NCI-H2029 (cell line): ENCODE measurements at places on chromosomes 11 and 22.
A peak's percentile ranks its signal among the peaks of the same experiment; 100 is the strongest.

DNA sequence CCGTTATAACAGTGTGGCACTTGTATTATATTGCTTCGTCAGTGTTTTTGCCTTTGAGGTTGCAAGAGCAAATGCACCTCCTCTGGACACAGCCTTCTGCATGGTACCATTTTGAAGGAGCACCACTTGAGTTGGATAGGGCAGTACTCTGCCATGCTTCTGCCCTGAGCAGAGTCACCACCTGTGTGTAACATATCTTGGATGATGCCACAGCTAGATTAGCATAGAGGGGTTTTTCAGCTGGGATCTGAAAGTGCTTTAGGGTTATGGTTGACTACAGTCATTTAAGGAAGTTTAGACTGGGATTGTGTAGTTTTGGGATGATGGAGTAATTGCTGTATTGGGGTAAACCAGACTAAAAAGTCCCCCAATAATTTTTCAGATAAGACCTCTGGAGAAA is 78.8 kb downstream of the PPP6R3 start:
- no peak for DNase-seq

DNA sequence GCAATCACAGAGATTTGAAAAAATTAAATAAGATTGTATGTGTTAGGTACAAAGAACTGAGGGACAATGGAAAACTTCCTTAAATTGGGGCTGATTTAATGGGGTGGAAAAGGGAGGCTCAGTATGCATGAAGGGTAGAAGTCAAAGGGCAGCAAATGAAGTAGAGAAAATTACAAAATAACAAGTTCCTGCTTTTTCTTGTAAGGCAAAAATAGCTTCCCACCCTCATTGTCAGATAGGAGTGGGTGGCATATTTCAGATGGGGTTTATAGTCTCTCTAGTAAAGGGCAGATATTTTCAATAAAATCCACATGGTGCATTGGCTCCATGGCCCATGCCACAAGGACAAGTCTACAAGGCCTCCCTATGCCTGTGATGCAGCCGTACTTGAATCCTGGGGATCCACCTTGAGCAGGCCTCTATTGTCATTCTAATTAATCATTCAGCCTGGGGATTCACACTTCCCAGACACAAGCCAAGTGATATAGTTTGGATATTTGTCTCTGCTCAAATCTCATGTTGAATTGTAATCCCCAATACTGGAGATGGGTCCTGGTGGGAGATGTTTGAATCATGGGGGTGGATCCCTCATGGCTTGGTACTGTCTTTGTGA is 36.7 kb upstream of the SESN3 start:
- DNase-seq = no peak

- DNase-seq = no peak
Observed at GRCh38 chr11:106276859-106277436, 199.5 kb downstream of the AASDHPPT start.

GRCh38 chr11:63793161-63793560 is 20.1 kb upstream of the SPINDOC start:
- DNase-seq = no peak

DNA sequence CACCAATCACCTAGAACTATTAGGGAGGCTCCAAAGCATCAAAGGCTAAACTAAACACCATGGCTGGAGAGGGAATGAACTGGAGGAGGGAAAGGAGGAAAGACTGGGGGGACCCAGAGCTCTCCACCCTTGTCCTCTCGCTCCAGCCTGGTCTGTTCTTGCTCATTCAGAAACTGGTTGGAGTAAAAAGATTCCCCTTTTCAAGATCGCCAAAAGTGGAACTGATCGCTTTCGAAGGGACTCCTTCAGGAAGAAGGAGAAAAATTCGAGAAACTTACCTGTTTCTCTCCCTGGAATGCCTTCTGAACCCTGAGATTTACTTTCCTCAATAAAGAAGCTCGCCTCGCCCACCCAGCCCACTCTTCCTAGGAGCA is 46.9 kb downstream of the OR4D9 start:
- DNase-seq = no peak

DNA sequence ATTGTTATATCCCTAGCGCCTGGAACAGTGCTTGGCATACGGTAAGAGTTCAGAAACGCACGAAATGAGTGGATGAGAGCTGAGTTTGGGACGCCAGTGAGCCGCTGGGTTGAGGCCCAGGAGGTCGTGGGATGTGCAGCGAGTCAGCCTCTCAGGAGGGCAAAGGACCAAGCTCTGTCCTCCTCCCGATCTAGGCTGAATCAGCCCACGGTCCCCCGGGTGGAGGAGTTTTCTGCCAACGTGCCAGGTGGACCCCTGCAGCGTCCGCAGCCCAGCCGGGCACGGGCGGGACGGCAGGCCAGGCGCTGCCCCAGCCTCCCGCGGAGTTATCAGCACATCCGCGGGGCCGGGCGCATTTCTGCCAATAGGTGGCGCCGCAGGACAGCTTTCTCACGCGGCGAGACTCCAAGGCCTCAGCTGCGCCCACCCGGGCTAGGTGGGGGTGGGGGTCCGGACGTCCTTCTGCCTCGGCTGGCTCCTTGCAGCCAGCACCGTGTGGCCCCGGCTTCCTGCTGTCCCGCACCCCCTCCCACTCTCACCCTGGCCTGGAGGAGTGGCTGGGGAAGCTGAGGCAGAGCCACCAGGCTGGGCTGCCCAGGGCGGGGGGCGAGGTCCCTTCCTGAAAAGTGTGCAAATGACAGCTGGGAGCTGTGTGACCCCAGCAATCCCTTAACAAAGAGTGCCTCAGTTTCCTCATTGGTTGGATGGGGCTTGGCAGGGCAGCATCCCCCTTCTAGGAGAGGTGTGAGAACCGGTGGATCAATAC is 2.2 kb upstream of the RPS19BP1 start:
- peak; percentile 32 for DNase-seq

DNA sequence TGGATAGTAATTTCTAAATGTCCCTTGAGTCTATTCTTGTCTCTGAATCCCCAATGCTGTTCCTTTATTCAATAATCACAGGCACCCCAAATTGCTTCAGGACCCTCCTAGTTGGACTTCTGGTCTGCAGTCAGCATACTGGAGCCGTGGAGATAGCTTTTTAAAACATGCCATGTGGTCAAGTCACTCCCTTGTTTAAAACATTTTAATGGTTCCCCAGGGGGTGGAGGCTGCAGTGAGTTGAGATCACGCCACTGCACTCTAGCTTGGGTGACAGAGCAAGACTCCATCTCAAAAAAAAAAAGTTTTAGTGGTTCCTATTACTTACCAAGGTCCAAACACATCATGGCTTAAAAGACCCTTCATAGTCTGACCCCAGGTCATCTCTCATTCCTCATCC is 220.3 kb downstream of the ADAMTS15 start:
- DNase-seq = no peak
